Hindlimb muscle (tissue), 1 donor: ENCODE measurements at places on chromosomes 7 and 10. TPM values are rescaled to one million over a fixed set of nuclear protein-coding genes. Genes with fewer than 3 reads are reported as not detected.

Gene SPDYE5
- polyA plus RNA-seq: 5.5 TPM

GRCh38 chr7:149838992-149839408, 825 bp downstream of the ZNF862 start:
- DNase-seq: peak; percentile 33

DNA sequence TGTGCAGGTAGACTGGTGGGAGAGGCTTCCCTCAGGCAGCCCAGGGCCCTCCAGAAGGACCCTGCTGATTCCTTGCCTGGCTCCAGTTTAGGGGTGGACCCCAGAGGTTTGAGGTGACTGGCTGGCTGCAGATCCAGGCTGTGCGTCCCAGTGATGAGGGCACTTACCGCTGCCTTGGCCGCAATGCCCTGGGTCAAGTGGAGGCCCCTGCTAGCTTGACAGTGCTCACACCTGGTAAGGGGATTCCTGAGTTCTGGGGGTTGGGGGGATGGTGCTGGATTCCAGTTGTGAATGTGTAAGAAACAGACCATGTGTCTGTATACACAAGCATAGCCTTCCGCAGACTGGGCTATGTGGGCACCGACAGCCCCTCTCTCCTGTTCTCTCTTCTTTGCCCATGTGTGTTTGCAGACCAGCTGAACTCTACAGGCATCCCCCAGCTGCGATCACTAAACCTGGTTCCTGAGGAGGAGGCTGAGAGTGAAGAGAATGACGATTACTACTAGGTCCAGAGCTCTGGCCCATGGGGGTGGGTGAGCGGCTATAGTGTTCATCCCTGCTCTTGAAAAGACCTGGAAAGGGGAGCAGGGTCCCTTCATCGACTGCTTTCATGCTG, 2.7 kb downstream of the KAZALD1 start:
- no peak for DNase-seq

DNA sequence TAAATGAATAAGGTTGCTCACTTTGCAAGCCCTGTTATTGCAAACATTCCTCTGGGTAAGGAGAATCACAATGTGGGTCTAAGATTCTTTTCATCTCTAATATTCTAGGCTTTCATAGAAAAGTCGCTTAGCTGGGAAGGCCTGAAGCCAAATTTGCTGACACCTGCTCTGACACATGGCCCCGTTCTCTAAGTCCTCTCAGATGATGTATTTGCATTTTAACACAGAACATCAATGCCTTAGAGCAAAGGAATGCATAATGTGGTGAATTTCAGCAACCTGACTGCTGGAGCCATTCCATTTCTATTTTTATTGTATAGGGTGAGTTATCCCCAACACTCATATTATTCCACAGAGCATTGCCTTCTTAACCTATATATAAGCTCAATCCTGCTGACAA, 682.1 kb upstream of the NRP1 start:
- no peak for DNase-seq

GRCh38 chr7:1863091-1863900, 193.2 kb downstream of the ELFN1 start:
- DNase-seq: no peak

DNA sequence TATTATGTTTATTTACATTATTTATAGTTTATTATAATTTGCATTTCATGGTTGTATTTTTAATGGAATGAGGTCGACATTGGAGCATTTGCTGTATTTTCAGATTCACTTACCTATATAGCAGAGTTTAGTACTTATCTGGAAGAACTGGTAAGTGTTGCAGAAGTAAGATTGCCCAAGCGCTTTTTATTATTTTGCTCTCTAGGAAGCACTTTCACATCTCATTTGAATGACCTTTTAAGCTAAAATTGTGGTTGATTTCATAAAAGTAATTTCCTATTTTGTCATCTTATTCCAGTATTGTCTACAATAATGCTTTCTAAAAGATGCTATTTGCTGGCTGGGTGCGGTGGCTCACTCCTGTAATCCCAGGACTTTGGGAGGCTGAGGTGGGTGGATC, 28.6 kb downstream of the SEC61A2 start:
- DNase-seq: no peak

DNA sequence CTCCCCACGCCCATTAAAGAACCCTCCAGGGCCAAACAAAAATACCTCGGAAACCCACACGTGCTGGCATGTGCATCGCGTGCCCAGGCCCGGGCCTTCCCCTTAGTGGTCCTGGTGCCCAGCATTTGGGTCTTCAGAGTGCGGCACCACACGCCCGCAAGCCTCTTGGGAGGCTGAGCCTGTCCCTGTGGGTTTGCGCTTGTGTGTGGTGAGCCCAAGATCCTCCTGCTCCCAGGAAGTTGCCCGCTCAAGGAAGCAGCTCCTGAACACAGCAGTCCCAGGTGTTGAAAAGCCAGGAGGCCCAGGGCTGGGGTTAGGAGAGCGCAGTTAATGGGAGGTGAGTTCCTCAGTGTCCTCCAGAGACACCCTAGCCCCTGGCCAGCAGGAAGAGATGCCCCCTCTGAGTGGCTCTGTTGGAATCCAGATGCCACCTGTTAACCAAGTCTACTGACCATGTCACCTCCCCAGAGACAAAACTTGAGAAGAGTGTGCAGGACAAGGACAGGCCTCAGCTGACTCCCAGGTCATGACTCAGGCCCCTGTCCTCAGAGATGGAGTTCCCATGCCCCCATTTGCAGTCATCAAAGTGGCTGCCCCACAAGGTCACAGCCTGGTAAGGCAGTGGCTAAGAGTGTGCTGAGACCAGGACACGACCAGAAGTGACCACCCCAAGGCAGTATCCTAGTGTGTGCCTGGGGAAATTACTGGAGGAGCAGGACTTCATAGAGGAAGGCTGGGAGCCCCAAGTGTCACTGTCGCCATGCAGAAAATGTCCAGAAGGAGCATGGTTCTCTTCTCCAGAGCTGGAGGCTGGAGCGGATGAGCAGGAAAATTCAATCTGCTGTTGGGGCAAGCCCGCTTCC, 5.2 kb downstream of the FZD9 start:
- DNase-seq: no peak

Gene TDRD1
- polyA plus RNA-seq: 0.13 TPM

DNA sequence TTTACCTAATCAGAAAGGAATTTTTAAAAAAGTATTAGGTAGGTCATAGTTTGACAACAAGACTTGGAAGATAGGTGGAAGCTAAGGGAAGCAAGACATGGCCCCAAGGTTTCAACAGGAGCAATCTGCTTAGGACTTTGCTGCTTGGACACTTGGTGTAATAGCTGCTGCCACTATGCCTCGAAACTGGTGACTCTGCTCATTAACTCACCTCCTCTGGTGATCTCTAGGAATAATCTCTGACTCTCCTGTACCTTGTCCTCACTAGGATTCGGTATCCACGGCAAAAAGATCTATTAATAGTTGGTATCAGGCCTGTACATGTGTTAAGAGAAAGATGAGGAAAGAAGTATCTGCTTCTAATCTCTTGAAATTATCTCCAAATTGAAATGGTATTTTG, 53.1 kb downstream of the PTEN start:
- DNase-seq: no peak

GRCh38 chr7:55400191-55400590, 35.1 kb downstream of the LANCL2 start:
- no peak for DNase-seq
